Activated naive CD8-positive, alpha-beta T cell treated with anti-CD3 and anti-CD28 coated beads, Interleukin-2, amount 50 U/mL, for 24 hours (primary cell): ENCODE measurements at places on chromosomes 2 and 18.

GRCh38 chr2:105804266-105804665 lies 59.6 kb downstream of the NCK2 start:
- DNase-seq, result no peak

GRCh38 chr18:60248336-60249330 lies 123.9 kb downstream of the MC4R start:
- DNase-seq, result no peak

- DNase-seq, result no peak
Observed at GRCh38 chr18:63454497-63454896, 22.3 kb upstream of the SERPINB5 start.

- DNase-seq, result no peak
Observed at GRCh38 chr18:63273222-63273927, 46.2 kb downstream of the BCL2 start.

DNA sequence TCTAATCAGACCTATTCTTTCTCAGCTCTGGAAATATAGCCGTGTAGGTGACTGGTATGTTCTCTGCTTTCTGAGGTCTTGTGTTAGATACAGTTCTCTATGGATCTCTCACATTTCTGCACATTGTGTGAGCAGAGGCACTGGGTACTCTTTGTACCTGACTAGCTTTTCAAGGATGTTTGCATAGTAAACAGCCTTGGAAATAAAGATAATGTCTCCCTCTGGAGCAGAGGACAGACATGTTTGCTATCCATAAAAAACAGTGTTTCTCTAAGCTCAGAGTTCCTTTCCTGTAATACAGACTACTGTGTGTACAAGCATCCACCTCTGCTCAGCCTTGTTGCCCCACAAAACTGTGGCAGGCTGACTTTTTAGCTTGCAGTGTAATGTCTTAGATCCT lies 279.2 kb downstream of the CTNNA2 start:
- DNase-seq, result no peak

GRCh38 chr2:98564541-98565132 lies 43.7 kb downstream of the COA5 start:
- DNase-seq, result no peak

GRCh38 chr18:2654169-2654927 lies 1.2 kb upstream of the SMCHD1 start:
- DNase-seq, result no peak

GRCh38 chr18:67151366-67151765 lies 365.2 kb downstream of the DSEL start:
- no peak for DNase-seq

DNA sequence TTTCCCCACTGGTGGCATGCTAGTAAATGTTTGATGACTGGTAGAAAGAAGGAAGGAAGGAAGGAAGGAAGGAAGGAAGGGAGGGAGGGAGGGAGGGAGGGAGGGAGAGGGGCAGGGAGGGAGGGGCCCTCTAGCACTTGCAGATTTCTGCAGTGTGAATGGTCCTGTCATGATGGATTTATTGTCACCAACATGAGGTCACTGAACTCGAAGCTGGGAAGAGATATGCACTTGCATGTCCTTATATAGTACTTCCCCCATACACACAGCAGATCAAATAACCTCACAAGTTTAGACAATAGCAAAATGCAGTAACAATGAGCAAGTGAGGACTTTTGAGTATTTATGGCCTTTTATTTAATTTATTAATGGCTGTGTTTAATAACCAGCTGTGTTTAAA lies 44.5 kb upstream of the CXCR4 start:
- DNase-seq, result no peak

- DNase-seq, result peak; percentile 2
Observed at GRCh38 chr18:24530630-24531111, 70.2 kb downstream of the HRH4 start.

DNA sequence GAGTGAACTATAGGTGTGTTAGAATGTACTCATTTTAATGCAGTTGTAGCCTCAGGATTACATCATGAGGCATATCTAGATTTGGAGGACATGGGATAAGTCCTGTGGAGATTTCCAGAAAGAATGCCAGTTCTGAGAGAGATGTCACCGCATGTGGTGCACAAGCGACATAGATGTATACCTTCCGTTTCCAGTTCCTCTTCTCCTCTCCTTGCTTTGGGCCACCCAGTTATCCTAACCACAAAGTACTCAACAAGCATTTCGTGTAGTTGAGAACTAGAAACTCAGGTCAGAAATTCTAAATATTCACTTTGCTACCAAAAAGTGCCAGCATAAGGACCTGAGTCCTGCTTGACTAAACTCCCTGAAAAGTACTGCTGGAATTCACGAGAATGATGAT lies 66.5 kb downstream of the KCTD18 start:
- no peak for DNase-seq

GRCh38 chr2:232431705-232432590 lies 24.0 kb upstream of the ALPI start:
- DNase-seq, result no peak

DNA sequence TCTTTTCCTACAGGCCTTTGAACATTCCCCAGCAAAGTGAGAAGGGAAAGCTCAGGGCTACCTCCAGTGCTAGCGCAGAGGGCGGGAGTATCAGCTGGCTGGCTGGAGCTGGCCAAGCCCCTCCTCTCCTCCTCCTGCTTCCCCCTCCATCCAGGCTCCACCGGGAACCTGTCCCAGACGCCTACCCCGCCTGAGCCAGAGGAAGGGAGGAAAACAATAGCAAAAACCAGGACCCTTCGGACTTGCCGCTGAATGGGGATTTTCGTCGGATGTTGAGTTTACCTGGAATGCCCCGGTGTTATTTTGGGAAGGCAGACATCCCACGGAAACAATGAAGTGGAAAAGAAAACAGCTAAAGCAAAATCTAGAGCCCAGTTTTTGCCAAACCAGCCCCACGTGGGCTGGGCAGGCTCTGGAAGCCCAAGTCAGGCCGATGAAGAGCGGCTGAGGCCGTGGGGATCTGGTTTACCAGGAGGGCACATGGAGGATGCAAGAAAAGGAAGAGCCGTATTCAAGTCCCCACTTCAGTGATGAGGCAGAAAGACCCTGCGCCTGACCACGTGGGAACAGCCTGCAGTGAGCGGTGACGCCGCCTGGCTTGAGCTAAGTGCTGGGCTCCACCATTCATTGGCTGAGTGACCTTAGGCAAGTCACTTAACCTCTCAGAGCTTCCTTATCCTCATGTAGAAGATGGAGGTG lies 100.4 kb upstream of the LCLAT1 start:
- no peak for DNase-seq

DNA sequence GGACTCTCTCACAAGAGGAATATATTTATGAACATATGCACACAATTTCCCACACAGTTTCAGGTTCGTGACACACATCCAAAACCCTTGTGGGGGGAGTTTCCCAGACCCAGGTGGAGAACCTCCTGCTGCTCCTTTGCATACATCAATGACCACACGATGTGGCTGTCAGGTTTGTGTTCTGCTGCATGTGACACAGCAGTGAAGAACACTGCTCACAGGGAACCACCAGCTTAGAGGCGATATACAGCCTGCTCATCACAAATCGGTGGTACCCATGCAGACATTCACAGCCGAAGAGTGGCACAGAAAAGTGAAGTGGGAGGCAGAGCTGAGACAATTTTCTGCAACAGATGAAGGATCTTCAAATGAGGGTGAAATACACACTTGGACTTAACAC lies 175.6 kb upstream of the ZFP36L2 start:
- DNase-seq, result peak; percentile 33

DNA sequence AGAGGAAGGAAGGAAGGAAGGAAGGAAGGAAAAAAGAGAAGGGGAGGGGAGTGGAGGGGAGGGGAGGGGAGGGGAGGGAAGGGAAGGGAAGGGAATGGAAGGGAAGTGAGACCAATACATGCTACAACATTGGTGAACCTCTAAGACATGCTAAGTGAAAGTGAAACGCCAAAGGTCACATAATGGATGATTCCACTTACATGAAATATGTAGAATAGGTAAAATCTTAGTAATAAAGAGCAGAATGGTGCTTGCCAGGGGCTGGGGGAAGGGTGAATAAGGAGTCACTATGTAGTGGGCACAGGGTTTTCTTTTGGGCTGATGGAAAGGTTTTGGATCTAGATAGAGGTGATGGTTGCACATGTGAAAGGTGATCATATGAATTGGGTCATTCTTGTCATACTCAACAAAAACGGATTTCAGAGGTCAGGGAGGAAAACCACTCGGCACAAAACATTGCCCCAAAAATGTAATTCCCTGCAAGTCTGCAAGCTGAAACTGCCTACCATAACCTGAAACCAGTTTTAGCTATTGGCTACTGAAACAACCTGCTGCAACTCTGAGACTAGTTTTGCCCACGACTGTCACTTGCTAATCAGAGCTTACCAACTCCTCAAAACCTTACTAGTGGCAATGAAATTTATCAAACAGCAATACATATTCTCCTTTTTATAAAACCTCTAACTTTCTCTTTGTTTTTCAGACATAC lies 59.2 kb downstream of the CCDC141 start:
- no peak for DNase-seq

DNA sequence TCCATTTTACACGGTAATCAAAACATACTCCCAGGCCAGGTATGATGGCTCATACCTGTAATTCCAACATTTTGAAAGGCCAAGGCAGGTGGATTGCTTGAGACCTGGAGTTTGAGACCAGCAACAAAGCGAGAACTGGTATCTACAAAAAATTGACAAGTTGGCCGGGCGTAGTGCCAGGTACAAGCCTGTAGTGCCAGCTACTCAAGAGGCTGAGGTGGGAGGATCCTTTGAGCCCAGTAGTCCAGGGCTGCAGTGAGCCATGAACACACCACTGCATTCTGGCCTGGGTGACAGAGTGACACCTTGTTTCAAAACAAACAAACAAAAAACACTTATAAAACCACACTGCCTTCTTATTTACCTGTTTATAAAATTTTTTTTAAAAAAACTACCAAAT lies 80.8 kb downstream of the GAREM1 start:
- no peak for DNase-seq

GRCh38 chr2:235334179-235334578 lies 159.7 kb upstream of the AGAP1 start:
- DNase-seq, result no peak

DNA sequence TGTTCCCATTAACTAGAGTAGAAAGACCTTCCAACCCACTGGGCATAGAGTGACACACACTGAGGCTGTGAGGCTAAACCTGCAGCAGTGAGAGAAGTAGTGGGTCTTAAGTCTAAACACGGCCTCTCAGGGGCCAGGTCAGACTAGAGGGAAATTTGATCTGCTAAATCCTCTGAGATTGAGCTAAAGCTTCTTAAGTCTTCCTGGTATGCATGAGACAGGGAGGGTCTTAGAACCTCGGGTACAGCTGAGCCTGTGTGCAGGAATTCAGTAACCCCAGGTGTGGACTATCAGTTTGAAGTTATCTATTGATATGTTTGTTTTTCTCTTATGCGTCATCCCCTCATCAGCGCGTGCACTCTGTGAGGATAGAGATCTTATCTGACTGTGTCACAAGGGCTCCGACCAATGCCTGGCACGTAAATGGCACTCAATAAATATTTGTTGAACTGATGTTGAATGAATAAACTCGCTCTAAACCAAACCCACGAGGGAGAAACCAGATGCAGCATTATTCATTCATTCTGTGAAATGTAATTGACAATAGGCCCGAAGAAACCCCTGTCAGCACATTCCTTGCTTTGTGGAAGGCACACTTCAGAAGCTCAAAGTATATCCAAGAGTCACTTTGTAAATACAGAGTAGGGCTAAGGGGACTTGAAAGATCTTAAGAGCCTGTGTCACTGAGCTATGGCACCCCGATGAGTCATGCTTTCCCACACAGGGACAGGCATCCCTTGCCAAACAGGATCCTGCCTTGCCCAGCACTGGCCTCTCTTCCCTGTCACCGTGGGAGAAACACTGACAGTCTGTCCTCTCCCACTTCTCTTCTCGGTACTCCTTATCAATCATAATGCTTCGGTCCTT lies 21.7 kb upstream of the RAB10 start:
- DNase-seq, result no peak

GRCh38 chr18:7658701-7659100 lies 91.6 kb downstream of the PTPRM start:
- DNase-seq, result no peak

DNA sequence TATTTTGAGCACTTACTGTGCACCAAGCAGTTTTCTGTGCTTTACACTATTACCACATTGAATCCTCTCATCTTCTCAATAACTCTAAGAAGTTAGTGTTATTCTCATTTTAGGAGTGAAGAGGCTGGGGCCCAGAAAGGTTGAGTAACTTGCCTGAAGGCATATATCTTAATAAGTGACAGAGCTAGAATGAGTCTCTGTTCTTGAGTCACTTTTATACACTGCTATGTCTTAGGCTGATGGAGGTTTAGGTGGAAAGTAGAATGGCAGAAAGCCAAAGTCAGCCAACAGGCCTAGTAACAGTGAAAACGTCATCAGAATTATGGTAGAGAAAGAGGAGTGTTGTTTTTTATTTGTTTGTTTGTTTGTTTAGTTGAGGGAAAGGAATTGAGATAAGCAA lies 27.9 kb upstream of the RPE start:
- no peak for DNase-seq

DNA sequence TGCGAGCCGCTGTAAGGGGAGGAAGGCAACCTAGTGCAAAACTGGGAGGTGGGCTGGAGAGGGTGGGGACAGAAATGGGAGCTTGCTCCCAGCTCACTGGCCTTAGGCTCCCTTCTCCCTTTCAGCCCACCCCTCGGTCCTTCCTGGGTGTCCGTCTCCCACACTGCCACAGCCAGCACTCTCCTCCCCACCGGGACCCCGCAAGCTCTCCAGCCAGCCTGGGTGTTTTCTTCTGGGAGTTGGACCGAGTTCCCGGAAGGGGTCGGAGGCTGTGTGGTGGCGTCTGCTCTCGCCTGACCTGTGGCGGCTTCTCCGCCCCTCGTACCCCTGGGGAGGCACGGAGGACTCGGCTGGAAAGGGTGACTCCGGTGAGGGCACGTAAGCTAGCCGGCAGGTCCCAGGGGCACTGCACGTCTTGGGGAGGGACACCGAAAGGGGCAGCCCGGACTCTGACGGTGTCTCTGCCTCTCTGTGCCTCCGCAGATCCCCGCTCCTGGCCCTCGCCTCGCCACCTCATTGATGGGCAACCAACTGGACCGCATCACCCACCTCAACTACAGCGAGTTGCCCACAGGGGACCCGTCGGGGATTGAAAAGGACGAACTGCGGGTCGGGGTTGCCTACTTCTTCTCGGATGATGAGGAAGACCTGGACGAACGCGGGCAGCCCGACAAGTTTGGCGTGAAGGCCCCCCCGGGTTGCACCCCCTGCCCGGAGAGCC lies 1.1 kb downstream of the LRATD1 start:
- DNase-seq, result no peak
